T follicular helper cell (primary cell): ENCODE measurements at places on chromosomes 1 and 21.

GRCh38 chr1:229334269-229334668 is 8.6 kb downstream of the CCSAP start:
- DNase-seq: no peak

DNA sequence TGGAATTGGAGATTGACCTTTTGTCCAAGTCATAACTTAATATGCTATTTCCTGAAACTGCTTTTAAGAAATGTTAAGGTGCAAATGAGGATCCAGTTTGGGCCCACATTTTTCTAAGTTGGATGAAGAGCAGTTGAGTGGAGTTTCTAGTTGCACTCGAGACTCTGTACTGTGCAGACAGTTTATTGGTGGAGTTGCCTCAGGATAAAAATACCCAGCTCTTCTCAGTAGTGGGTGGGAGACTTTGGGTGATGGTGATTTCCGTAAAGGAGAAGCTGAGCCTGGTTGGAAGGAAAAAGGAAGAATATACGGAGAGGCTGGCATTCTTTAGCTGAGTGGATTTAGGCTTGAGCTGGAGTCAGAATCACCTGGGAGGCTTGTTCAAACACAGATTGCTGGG is 49.9 kb downstream of the CAMTA1 start:
- DNase-seq: no peak

- peak; percentile 34 for DNase-seq
Measured at GRCh38 chr1:174998569-174999215, 1.1 kb upstream of the CACYBP start.

- no peak for DNase-seq
Measured at GRCh38 chr1:41766546-41766945, 152.2 kb downstream of the HIVEP3 start.

- no peak for DNase-seq
Measured at GRCh38 chr1:12621346-12622335, 3.6 kb upstream of the DHRS3 start.

DNA sequence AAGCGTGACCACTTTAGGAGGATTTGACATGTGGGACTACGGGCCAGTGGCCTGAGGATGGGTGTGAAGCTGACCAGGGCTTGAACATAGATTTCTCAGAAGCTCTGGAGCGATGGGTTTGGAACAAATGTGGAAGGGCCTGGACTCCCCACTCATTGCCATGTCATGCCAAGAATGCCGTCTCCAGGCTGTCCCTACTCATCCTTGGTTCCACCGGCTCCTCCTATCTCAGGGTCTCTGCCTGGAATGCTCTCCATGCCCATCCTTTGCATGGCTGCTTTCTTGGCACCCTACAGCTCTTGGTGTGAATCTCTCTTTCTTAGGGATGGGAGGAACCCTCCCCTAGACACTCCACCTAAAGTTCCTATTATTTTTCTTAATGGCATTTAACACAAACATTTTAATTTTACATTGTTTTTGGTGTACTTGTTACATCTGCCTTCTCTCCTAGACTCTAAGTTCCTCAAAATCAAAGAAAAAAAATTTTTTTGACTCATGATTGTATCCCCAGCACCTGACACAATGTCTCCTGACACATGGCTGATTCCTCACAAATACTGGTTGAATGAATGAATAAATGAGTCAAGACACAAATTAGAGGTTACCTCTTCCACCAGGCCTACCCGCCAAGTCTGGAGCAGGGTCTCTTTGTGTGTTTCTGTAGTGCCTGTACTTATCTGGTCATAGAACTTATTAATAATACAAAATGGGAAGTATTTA is 114.5 kb downstream of the OMA1 start:
- no peak for DNase-seq

DNA sequence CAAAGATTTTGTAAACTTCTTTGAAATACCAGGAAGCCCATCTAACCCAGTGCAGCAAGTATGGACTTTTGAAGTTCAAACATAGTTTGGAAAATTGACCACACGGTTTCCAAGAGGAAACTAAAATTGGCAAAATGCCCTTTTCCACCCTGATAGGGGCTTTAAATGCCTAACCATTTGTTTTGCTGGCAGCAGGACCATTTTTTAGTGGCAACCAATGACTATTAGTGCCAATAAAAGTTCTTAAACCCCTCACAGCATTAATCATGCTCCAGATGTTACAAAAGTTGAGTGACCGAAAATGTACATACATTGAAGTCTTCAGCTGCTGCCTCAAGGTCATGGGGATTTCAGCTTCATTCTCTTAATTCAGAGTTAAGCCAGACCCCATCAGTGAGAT is 46.4 kb upstream of the ENAH start:
- no peak for DNase-seq

- DNase-seq: no peak
Measured at GRCh38 chr1:204602111-204602579, 83.4 kb downstream of the LRRN2 start.

GRCh38 chr1:8376358-8376840 is 58.5 kb downstream of the SLC45A1 start:
- no peak for DNase-seq

GRCh38 chr1:170510163-170510562 is 21.8 kb upstream of the GORAB start:
- no peak for DNase-seq

DNA sequence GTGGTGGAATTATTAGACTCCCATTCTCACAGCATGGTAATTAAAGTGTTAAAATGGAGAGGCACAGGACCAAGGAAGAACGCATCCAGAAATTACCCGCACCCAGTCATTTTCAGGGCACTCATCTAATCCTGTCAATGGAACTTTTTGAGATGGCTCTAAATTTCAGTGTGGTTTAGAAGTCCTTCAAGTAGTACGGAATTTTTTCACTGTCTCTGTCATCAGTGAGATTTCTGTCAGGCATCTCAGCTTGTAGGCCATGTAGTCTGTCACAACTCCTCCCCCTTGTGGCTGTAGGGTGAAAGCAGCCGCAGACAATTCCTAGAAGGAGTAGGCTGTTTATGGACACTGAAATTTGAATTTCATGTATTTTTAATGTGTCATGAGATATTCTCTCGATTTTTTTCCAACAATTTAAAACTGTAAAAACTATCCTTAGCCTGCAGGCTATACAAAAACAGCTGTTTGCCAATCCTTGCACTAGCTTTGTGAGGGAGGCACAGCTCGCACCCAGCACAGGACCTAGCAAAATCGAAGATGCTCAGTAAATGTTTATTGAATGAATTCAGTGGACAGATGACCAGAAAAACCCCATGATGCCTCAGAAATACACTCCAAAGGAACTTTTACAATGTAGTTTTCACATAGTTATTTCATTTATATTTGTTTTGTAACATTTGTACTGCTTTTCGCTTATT is 6.6 kb upstream of the NUP133 start:
- peak; percentile 50 for DNase-seq

GRCh38 chr21:37176716-37177115 is 90.4 kb downstream of the VPS26C start:
- DNase-seq: no peak

DNA sequence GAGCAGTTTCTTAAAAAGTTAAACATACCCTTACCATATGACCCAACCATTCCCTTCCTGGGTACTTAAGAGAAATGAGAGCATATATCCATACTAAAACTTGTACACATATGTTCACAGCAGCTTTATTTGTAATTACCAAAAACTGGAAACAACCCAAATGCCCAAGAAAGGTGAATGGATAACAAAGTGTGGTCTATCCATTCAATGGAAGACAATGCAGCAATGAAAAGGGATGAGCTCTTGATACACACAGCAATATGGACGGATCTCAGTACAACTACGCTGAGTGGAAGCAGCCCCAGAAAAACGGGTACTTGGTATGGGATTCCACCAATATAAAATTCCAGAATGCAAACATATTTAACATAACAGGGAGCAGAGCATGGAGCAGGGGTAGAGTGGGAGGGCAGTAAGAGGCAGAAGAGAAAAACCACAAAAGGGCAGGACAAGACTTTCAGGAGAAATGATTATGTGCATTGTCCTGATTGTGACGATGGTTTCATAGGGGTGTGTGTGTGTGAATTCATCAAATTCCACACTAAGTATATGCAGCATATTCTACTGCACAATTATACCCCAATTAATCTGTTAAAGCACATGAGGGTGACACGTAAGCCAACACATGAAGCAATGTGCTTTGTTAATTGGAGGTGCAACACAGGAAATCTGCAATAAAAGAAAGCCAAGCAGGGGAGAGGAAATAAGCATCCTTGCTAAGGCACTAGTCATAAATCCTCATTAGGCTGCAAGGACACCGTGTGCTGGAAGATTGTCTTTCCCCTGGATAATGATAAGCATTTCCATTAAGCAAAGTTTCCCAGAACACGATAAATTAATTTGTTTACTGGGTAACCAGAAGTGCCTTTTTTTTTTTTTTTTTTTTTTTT is 113.1 kb upstream of the KRTAP19-8 start:
- no peak for DNase-seq

- no peak for DNase-seq
Measured at GRCh38 chr1:24948079-24948827, 18.2 kb upstream of the RUNX3 start.

DNA sequence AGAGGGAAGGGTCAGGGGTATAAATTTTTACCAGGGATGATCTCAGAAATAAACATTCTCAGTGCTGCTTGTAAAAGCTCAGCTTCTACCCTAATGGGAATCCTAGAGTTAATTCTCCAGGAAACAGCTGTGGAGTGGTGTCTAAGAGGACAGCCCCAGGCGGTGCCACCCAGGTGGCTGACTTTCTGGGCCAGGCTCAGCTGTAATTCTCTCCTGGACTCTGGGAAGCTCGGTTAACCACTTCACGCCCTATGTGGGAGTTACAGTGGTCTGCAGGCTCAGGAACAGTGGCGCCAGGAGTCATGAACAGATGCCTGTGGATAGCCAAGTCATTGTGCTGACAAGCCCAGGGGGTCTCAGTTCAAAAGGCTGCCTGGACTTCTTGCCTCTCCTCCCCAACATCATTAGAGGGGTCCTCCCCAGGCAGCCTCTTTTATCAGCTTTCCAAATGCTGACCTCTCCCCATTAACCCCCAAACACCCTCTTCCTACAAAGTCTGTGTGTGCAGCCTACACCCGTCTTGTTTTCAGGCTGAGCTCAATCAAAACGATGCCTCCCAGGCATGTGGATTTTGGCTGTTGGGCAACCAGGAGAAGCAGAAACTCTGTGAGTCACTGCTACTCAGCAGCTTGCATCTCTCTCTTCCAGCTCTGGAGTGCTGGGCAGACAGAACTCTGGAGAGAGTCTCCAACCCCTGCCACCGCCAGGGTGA is 1.2 kb downstream of the HHIPL2 start:
- no peak for DNase-seq

GRCh38 chr1:91555821-91556531 is 55.3 kb downstream of the CDC7 start:
- peak; percentile 43 for DNase-seq

DNA sequence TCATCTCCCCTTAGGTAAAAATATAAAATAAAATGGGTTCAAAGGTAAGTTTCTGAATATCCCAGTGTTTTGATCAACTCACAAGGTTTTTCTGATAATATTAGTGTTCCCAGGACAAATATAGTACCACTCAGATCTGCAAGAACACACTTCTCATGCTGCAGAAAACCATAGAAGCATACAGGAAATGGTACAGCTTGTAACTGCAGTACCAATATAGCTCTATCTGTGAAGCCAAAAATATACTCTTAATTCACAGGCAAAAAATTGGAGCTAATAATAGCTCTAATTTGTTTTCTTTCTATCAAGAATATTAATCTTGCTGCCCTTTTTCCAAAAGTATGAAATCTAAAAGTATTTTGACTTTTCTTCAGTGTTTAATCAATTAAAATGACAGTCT is 13.2 kb downstream of the VPS45 start:
- no peak for DNase-seq

GRCh38 chr1:237181743-237182317 is 139.8 kb downstream of the RYR2 start:
- DNase-seq: no peak

GRCh38 chr1:85934516-85934915 is 222.1 kb downstream of the COL24A1 start:
- DNase-seq: no peak

GRCh38 chr1:205506409-205507200 is 2.1 kb downstream of the CDK18 start:
- no peak for DNase-seq

DNA sequence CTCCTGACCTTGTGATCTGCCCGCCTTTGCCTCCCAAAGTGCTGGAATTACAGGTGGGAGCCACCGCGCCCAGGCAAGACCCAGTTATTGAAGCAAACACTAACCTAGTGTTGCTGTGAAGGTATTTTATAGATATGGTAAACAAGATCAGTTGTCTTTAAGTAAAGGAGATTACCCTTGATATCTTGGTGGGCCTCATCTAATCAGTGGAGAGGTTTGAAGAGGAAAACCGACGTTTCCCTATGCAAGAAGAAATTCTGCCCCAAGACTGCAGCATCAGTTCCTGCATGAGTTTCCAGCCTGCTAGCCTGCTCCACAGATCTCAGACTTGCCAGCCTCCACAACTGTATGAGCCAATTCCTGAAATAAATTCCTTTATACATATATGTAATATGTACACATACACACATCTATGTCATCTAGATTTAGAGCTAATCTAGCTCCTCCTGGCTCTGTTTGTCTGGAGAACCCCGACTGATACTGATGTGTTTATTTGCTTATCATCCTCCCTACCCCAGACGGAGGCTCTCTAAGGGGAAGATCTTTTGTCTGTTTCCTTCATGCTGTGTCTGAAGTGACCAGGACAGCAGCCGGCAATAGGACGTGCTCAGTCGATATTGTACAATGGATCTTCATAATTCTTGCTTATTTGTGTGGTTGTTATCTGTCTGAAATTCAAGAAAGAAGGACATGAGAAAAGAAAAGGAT is 90.9 kb downstream of the IER5 start:
- no peak for DNase-seq
